CD8-positive, alpha-beta memory T cell (primary cell): ENCODE measurements at places on chromosomes 4 and X.

DNA sequence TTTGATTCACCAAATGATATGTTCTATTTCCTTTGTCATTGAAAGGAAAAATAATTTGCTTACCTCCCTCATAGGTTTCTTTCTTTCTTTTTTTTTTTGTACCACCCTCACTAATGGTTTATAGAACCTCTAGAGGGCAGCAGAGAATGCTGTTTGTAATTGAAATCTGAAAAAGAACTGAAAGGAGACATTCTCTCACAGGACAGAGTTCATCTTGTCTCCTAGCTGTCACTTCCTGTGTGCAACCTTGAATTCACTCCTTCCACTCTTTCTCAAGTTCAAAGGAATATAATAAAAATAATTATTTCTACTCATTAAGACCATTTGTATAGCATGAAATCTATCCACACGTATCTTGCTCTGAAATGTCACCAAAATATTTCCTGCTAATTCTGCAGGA is 51.0 kb downstream of the GUCY1B1 start:
- H3K27ac ChIP-seq, result no peak overlapping the region
- H3K36me3 ChIP-seq, result no peaks in the 10 kb centered on the region
- peak; percentile 45 for DNase-seq
- H3K4me1 ChIP-seq, result no peaks in the 10 kb centered on the region
- H3K27me3 ChIP-seq, result no peaks in the 10 kb centered on the region

DNA sequence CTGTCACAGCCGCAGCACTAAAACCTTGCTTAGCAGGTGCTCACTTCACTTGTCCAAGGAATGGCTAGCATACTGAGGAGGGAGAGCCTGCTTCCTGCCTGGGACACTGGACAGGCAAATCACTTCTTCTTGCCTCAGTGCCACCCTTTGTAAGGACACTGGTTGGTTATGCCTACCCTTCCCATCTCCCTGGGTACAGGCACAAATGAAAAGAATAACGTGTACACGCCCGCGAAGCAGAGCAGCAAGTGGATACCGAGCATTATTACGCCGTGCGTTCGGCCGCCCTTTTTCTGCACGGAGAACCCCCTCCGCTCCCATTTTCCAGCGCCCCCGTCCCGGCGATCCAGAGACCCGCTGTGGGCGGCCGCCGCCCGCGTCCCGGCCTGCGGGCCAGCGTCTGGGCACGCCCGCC is 338 bp upstream of the KLHL2 start:
- H3K27ac ChIP-seq, result peak overlapping the region; percentile 14
- no peak for DNase-seq
- no peaks in the 10 kb centered on the region for H3K27me3 ChIP-seq
- H3K36me3 ChIP-seq, result no peaks in the 10 kb centered on the region
- peaks cover 43% of the 10 kb centered on the region for H3K4me1 ChIP-seq

DNA sequence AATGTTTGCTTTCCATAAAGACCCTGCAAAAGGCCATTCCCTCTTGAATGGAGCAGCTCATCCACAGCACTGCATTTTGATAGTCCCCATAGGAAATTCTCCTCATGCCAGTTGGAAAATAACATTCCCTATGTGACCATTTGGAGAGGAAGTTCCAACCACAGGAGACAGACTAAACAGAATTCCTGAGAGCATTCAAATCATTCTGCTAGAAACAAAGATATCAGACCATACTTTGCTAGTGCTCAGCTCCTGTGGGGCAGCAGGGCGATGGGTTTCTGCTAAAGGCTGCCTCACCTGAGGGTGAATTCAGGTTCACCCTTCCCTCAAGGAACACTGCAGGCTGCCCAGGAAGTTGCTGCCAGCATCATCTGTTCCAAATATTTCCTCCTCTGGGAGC is 58.8 kb downstream of the LNX1 start:
- H3K4me1 ChIP-seq, result no peaks in the 10 kb centered on the region
- no peak for DNase-seq
- no peaks in the 10 kb centered on the region for H3K36me3 ChIP-seq
- H3K27me3 ChIP-seq, result no peaks in the 10 kb centered on the region
- no peak overlapping the region for H3K4me3 ChIP-seq

- no peak for DNase-seq
- no peak overlapping the region for H3K4me3 ChIP-seq
- H3K36me3 ChIP-seq, result no peaks in the 10 kb centered on the region
- H3K27me3 ChIP-seq, result no peaks in the 10 kb centered on the region
- H3K4me1 ChIP-seq, result no peaks in the 10 kb centered on the region
Measured at GRCh38 chrX:96770315-96770714, 85.7 kb downstream of the DIAPH2 start.

DNA sequence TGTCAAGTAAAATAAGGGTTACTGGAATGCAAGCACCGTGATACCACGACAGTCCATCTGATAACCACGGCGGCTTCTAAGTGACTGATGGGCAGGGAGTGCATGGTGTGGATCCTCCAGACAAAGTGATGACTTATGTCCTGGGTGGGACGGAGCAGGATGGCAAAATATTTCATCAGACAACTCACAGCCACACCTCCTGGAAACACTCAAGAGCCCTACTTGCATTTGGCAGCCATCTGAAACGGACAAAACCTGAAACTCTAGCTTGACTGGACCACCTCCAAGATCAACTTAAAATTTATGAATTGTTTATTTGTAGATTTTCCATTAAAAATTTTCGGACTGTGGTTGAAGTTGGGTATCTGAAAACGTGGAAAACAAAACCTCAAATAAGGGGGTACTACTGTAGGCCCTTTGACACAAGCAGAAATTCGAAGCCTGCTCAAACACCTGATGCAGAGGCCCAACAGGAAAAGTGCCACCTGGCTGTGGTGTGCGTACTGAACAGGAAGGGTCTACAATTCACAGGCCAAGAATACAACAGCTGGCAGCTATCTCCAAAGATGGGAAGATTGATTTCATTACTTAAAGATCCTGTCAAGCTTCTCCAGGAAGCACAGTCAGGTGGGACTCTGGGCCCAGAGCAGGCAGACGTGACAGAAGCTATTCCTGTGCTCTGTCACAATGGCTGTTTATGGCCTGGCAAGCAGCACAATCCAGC is 26.0 kb downstream of the LRIT3 start:
- H3K4me3 ChIP-seq, result no peak overlapping the region
- DNase-seq, result no peak
- H3K4me1 ChIP-seq, result no peaks in the 10 kb centered on the region
- H3K27me3 ChIP-seq, result no peaks in the 10 kb centered on the region
- no peaks in the 10 kb centered on the region for H3K36me3 ChIP-seq

- no peak for DNase-seq
- H3K27ac ChIP-seq, result peak overlapping the region; percentile 90
- H3K27me3 ChIP-seq, result no peaks in the 10 kb centered on the region
- no peaks in the 10 kb centered on the region for H3K36me3 ChIP-seq
- H3K4me3 ChIP-seq, result peak overlapping the region; percentile 81
Measured at GRCh38 chrX:155028129-155028528, 1.5 kb downstream of the FUNDC2 start.
